ENCODE measurements at places on chromosomes 13 and 19.
A peak's percentile ranks its signal among the peaks of the same experiment; 100 is the strongest.

DNA sequence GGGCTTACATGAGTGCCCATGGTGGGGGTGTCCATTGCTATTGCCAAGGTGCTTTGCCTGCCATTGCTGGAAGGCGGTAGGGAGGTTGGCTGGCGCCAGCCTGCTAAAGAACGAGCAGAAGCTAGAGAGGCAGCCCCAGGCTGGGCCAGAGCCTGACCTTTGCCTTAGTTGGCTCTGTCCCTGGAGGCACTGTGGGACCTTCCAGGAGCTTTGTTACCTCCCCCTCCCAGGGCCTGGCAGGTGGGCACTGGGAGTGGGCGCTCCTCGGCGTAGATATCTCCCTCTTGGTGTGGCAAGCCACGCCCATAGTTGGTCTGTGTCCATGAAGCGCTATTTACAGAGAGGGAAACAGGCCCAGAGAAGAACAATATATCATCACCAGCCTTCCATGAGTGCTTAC, 2.3 kb upstream of the SLC25A42 start:
- DNase-seq, result no peak

- no peak for DNase-seq
Measured at GRCh38 chr19:33226550-33227241, 1.0 kb upstream of the SLC7A10 start.

- DNase-seq, result no peak
Measured at GRCh38 chr19:1699386-1699785, 47.0 kb upstream of the TCF3 start.

DNA sequence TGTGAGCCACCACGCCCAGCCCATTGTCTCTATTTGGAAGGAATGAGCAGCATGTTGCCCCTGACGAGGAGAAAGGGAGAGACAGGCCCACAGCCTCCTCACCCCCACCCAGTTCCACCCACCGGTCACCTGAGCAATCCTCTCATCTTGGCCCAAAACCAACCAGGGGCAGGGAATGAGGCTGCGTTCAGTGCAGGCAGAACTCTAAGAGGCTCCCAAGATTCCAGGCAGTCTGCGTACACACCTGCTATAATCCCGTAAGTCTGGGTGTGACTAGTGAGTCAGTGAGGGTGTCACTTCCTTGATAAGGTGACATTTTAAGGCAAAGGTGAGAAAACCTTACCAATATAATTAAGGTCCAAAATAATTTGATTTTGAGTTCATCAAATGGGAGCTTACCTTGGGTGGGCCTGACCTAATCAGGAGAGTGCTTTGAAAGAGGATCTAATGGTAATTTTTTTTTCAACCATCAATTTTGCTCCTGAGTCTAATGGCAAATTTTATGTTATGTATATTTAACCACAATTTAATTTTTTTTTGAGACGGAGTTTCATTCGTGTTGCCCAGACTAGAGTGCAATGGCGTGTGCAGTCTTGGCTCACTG, 26.9 kb upstream of the KLF2 start:
- DNase-seq, result no peak

- DNase-seq, result no peak
Measured at GRCh38 chr13:35127466-35127865, 185.4 kb downstream of the NBEA start.

DNA sequence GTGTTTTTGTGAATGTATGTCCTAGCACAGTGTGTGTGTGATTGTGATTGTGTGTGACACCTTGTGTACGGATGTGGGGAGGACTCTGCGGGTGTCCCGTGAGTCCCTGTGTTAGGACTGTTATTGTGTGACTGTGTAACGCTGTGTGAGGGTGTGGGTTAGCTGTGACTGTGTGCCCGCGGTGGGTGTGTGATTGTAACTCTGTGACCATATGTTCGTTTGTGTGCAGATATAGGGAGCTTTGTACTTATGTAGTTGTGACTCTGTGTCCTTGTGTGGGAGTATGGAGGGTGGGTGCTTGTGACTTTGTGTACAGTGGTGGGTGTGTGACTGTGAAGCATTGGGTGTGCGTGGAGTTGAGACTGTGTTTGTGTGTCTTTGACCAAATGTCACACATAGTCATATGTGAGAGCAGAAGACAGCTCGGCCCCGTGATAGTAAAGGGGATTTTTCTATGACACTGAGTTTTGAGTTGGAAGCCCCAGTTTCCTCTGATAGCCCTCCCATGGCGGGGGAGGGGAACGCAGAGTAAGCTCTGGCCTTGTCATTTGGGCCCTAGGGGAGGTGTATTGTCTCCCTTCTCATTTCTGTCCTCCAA, 949 bp upstream of the ZNF260 start:
- DNase-seq, result no peak

GRCh38 chr19:4391306-4391693, 9.0 kb downstream of the SH3GL1 start:
- no peak for DNase-seq

DNA sequence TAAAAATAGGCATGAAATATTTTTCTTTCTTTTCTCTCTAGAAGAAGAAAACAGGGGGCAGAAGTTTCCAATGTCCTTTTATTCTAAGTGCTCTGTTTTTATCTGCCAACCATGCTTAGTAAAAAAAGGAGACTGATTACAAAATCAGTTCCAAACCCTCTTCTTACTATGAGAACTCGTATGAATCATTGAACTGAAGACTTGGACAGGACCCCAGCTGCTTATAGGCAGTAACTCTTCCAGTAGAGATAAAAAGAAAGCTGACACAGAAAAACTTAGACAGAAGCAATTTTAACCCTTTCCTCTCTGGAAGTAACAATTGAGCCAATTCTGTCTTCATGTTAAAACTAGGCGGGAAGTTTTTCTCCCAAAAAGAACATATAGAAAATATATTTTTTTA, 24.5 kb upstream of the FREM2 start:
- no peak for DNase-seq

GRCh38 chr19:16940626-16941025, 51.8 kb downstream of the F2RL3 start:
- no peak for DNase-seq

DNA sequence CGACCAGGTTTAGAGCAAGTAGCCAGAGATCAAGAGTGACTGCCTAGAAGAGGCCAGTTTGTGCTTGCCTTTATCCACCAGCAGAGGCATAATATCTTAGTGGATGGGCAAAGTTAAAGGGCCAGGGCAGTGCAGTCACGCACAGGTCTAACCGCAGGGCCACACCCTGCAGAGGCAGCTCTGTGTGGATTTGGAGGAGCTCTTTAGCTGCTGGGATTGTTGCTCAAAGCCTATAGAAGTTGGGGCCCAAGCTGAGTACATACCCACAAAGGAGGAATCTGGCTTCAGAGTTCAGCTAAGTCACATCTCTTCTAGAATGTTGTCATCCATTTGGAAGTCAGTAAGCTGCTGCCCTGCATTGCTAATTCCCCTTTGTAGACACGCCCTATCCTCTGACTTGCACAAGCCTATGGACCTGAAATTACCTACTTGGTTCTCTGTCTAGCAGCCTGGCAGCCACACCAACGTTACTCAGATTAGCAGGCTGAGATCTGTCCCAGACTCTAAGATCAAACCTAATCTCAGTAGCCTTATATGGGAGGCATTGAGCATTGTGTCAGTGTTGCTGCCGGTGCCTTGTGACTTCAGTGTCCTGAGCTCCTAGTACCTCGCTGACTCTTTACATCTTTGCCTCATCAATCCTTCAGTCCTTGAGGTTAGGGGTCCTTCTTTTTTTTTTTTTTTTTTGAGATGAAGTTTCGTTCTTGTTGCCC, 102.9 kb upstream of the STARD13 start:
- DNase-seq, result no peak

DNA sequence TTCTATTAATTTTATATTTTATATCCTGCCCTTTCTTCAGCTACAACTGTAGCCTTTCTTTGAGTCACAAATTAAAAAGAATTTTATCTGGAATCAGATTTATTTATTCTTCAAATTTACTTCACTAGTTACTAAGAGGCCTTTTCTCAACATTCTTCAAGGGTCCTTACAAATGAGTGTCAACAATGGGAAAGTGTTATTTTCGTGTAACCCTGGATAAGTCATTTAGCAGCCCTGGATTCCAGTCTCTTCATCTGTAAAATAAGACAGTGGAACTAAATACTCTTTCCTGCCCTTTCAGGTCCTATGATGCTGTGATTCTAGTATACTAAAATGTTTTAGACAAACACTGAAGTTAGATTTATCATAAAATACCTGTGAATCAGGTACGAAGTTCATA, 397.0 kb downstream of the KLF12 start:
- DNase-seq, result no peak

DNA sequence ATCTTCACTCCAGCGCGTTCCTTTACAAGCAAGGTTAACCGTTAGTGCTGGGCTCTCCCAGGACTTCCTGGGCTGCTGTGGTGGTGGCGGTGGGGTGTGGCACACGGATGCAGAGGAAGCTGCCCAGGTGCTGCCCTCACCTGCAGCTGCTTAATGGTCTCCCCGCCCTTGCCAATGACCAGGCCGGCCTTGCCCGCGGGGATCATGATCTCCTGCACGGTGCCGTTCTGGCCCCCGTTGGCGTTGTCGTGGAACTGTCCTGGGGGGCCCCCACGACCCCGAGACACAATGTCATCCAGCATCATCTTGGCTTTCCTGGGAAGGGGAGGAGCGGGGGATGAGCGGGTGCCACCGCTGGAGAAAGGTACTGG, 6.1 kb downstream of the KHSRP start:
- DNase-seq, result no peak

- peak; percentile 94 for DNase-seq
Measured at GRCh38 chr19:44356383-44357111, at the start of gene ZNF112. ZNF112 (minus strand) TSS chr19:44356680; CDS start chr19:44340539, 16,141 bp downstream.

- no peak for DNase-seq
Measured at GRCh38 chr19:39926170-39926760, 8.2 kb downstream of the FCGBP start.

DNA sequence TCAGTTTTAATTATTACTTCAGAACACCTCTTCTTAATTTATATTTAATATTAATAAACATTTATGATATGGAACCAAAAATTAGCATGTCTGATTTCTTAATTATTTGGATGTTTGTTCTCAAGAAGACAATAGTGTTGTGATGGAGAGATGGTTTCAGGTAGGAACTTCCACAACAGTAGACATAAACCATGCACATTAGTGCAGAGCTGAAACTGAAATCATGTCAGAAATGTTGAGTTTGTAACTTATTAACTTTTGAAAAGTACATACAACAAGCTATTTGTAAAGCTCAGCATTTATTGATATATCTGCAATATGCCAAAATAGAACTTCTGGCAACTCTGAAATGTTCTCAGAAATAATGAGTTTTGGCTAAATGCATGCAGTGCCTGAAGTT, 11.8 kb upstream of the EDNRB start:
- DNase-seq, result no peak

DNA sequence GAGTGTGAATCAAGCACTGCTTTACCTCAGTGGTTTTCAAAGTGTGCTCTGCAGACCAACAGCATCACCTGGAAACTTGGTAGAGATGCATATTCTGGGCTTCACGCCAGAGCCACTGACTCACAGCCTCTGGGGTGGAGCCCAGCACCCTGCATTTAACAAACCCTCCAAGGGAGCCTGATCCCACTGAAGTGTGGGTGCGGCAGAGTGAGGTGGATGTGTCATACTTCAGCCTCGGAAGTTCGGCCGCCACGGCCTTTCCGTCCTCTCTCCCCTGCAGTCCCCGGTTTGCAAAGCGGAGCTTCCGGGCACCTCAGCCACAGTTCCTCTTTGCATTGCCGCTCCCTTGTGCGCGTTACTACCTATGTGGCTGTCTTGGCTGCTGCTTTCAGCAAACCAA, 33.3 kb upstream of the MICU2 start:
- DNase-seq, result no peak

DNA sequence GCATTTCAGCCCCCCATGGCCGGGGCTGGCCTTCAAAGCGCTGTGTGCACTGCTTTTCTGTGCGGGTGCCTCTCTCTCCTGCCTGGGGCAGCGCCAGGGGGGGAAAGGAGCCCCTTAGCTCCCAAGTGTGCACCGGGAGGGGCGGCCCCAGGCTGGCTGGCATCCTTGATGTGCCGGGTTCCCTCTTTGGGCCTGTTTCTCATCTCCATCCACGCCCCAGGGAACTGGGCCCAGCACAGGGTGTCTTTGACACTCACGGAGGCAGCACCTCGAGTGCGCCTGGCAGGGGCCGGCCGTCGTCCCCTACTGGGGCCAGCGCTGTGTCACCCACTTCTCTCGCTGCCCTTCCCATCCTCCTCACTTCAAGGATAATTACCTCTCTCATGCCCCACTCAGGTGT, 324.3 kb downstream of the TEX29 start:
- DNase-seq, result no peak

Measured in NCI-H1694 treated with DMSO at 0.1 percent for 48 hours (cell line).